ENCODE measurements at places on chromosomes 3 and 15. TPM values are rescaled to one million over a fixed set of nuclear protein-coding genes. Genes with fewer than 3 reads are reported as not detected.

DNA sequence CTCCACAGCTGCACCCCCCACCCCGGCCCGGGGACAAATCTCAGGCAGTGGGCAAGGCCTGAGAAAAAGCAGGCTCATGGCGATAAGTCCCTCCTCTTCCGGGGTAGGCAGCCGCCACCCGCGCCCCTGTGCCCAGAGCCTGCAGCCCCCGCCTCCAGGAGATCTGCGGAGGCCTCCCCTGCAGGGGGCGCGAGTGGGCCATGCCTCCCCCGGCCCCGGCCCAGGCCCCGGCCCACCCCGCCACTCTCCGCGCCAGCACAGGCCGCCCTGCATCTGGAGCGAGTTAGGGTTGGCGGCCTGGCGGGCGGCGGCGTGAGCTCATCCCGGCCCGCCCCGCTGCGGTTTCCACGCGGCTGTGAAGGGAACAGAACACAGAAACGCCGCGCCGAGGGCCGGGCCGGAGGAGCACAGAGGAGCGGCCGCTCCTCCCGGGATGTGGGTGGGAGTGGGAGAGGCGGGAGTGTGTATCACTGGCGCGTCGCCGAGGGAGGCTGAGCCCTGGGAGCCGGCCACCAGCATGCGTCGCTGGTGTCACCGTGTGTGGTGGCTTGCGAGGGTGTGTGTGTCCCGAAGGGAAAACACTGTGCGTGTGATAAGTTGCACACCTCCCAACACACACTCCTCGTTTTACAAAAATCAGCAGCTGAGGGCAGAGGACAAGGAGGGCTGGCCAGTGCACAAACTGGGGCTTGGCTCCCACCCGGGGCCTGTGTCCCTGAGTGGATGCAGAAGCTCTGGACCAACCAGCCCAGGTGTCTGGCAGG, 17.2 kb downstream of the MYL3 start:
- peak; percentile 68 for DNase-seq

DNA sequence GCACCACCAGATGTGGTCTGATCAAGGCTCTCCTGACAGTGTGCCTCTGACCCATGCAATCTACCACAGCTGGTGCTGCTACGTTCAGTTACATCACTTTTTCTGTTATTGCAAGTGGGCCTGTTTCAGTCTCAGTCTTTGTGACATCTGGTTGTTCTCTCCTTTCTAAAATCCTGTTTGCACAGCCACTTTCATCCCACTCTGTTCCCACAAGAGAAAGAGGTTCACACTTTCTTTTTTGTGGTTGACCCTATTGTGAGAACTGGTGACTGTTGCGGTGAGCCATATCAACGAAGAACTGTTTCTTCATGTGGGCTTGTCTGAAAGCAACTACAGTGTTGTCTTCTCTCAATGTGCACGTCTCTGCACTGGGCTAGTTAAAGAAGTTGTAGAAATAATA, 342.8 kb upstream of the ARPP21 start:
- DNase-seq, result no peak

DNA sequence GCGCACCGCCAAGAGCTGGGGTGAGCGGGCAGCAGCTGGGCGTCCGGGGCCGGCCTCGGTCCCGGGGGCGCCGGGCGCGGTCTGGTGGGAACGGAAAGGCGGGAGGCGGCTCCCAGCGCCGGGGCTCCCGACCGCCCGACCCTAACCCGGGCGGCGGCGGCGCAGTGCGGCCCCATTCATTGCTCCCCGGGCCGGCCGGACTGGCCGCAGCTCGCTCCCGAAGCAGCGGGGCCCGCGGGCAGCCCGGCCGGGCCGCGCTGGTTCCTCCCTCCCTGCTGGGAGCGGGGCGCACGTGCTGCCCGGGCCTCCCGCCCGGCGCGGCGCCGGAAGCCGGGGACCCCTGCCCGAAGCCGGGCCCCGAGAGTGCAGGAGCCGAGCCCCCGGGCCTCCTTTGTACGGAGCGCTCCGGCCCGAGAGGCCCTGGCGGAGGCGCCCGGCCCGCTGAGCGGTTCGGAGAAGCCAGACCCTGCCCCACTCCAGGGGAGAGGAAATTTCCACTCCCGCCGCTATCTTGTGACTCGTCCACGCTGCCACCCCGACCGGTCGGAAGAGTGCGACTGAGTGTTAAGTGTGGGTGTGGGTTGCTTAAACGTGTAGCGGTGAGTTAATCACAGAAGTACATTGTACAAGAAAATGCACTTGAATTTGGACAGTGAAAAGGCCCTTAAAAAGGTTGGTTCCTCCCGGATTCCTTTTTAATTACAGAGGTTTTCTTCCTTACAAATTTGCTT, 613 bp downstream of the ATP1B3 start:
- DNase-seq, result peak; percentile 22

DNA sequence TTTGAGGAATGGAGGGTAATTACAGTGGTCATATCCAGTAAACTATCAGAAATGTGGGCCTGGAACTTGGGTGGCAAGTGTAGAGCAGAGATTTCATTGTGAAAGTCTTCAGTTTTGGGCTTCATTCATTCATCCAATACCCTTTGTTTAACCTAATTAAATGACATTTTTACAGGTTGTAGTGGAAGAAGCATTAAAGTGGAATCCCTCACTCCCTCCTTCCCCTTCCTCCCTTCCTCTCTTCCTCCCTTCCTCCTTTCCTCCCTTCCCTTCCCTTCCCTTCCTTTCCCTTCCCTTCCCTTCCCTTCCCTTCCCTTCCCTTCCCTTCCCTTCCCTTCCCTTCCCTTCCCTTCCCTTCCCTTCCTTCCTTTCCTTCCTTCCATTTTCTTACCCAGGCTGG, 219.3 kb downstream of the PDCD6IP start:
- no peak for DNase-seq

DNA sequence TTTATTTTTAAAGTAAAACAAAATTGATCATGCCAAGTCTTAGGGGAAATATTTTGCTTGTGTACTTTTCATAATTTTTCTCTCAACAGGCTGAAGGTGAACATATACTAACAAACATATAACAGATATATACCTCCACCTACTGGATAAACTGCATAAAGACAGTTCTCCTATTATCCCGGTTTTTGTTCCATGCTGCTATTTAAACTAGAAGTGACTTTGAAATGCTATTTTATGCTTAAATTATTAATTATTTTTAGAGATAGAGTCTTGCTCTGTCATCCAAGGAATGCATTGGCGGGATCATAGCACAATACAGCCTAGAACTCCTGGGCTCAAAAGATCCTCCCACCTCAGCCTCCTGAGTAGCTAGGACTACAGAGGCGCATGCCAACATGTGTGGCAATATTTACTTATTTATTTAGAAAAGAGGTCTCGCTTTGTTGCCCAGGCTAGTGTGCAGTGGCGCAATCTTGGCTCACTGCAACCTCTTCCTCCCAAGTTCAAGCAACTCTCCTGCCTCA, 49.8 kb downstream of the ST3GAL6 start:
- peak; percentile 55 for DNase-seq

DNA sequence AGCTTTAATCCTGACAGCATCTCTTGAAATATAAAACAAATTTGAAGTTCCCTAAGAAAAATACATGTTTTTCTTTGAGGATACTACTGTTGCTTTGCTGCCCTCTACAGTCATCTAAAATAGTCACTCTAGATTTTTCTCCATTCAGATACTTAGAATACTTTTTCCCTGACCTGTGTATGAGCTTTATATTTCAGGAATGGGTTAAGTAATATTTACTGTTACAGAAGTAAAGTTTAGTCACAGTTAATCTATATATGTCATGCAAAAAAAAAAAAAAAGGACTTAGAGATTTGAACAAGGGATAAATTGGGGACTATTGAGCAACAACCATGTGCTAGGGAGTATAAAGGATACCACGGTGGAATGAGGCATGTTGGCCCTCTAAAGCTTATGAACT, 8.8 kb downstream of the NECTIN3 start:
- DNase-seq, result peak; percentile 70

DNA sequence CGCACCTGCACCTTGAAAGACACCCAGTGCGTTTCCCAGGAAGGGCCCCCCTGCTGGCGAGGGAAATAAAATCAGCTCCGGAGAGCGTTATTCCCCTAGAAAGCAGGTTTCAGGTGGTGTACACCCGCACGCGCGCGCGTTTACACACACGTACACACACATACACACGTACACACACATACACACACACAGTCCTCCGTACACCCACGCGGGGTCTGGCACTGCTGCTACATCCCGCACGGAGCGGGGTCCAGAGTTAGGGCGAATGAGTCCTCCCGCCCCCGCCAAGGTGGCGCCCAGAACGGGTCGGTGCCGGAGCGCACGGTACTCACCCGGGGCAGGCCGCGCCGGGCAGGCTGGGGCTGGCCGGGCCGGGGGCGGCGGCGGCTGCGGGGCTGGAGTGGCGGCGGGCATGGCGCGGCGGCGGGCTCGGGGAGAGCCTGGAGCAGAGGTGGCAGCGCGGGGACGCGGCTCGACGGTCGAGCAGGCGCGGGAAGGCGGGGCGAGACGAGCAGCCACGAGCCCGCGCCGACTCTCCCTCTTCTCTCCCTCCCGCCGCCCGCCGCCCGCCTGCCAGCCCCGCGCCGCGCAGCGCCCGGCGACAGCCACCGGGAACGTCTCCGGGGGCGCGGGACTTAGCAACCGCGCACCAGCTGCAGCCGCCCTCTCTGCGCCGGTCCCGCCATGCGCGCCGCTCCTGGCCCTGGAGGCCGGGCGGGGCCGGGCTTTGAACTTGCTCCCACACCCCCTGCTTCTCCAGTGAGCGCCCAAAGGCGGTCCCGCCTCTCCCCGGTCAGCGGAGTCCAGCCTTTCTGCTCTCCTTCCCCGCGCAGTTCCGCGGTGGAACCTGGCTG, at the start of gene DCLK3:
DCLK3 (minus strand) TSS at position 704 of the 854 bp plus-strand sequence; CDS start at position 414, 290 bp downstream.
- DNase-seq, result no peak

DNA sequence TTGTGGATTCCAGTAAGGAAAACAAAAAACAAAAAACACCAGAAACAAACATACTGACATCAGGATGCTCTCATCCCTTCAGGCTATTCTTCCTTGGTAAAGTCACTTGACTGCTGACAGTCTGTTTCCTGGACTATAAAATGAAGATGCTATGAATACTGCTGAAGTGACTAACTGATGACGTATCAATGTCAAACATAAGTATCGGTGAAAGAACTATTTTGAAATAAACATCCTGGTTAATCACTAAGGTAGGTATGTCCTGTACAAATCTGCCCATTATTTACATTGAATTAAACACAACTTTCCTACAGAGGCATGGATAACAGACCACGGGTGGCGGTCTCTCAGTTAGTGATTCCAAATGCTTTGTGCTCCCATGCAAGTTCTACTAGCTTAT, 45.9 kb downstream of the CHAC1 start:
- peak; percentile 96 for DNase-seq

- DNase-seq, result no peak
Observed at GRCh38 chr15:42119446-42119760, 25.0 kb upstream of the PLA2G4D start.

DNA sequence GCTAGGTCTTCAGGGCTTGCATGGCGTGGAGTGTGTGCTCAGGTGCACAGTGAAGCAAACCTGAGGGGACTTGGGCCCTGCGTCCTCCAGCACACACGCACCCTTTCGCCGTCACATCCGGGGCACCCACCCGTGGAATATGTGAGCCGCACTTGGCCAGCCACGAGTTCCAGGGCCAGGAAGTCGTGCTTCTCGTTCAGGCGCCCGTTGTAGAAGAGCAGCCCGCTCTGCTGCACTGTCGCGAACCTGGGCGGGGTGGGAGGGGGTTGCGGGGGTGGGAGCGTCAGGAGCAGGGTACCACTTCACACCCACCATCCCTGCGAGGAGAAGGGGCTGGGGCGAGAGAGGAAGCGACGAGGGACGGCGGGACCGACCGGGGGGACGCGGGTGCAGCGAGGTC, 7.1 kb downstream of the CELSR3 start:
- no peak for DNase-seq

GRK7 gene
- 0.12 TPM for total RNA-seq

ITIH1 gene
- total RNA-seq, result not detected

CFAP20DC gene
- 13.8 TPM for total RNA-seq

MGLL gene
- total RNA-seq, result 38.7 TPM

CDHR4 gene
- total RNA-seq, result not detected

STT3B gene
- total RNA-seq, result 153 TPM

TTLL13 gene
- total RNA-seq, result not detected

FOXL2 gene
- not detected for total RNA-seq
